ENCODE measurements at places on chromosomes 16 and 17.
A peak's percentile ranks its signal among the peaks of the same experiment; 100 is the strongest.

GRCh38 chr17:45364531-45365390, 47.9 kb upstream of the MAP3K14 start:
- peak; percentile 3 for DNase-seq

DNA sequence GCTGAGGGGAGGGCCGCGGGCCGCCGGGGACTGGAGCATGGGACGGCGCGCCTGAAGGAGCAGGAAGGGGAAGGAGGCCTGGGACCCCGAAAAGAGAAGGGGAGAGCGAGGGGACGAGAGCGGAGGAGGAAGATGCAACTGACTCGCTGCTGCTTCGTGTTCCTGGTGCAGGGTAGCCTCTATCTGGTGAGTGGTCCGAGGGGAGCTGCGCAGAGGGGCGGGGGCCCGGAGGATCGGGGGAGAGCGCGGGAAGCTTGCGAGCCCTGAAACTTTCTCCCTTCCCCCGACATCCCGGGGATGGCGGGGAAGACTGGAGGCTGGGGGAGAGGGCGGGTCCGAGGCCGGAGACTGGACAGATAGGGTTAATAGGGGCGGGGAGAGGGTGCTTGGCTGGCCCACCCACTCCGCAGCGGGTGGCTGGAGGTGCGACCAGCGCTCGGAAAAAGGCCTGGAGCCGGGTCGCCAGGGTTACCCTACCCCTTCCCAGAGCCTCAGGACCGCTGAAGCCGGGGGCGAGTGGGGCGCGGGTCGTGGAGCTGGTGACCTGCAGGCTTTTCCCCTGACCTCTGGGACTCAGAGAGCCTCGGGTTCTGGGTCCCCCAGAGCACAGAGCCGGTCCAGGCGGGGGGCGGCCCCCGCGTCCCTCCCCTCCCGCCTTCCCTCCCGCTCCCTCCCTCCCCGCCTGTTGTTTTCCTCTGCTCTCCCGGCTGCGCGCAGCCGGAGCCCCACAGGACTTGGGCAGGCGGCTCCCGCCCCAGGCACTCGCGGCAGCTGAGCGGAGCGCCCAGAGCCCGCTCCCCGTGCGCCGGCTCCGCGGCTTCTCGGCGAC, 631 bp downstream of the NXPH3 start:
- no peak for DNase-seq

- DNase-seq, result no peak
Observed at GRCh38 chr17:81207610-81208581, 14.9 kb downstream of the CEP131 start.

GRCh38 chr16:85541181-85541580, 71.9 kb upstream of the GSE1 start:
- DNase-seq, result no peak

- no peak for DNase-seq
Observed at GRCh38 chr17:39305978-39306377, 80.2 kb upstream of the STAC2 start.

- no peak for DNase-seq
Observed at GRCh38 chr17:17670701-17671305, 10.5 kb upstream of the RAI1 start.

GRCh38 chr16:47916266-47916665, 239.5 kb downstream of the ABCC12 start:
- DNase-seq, result no peak

GRCh38 chr17:62611728-62612127, 15.7 kb upstream of the MRC2 start:
- no peak for DNase-seq

- peak; percentile 63 for DNase-seq
Observed at GRCh38 chr16:679814-680624, at the start of gene STUB1. STUB1 (plus strand) TSS chr16:680410; CDS start chr16:680526, 116 bp downstream.

GRCh38 chr17:41586863-41587495, at the start of gene KRT14:
KRT14 (minus strand) TSS chr17:41586895; CDS start chr17:41586834, 61 bp downstream.
- DNase-seq, result no peak

DNA sequence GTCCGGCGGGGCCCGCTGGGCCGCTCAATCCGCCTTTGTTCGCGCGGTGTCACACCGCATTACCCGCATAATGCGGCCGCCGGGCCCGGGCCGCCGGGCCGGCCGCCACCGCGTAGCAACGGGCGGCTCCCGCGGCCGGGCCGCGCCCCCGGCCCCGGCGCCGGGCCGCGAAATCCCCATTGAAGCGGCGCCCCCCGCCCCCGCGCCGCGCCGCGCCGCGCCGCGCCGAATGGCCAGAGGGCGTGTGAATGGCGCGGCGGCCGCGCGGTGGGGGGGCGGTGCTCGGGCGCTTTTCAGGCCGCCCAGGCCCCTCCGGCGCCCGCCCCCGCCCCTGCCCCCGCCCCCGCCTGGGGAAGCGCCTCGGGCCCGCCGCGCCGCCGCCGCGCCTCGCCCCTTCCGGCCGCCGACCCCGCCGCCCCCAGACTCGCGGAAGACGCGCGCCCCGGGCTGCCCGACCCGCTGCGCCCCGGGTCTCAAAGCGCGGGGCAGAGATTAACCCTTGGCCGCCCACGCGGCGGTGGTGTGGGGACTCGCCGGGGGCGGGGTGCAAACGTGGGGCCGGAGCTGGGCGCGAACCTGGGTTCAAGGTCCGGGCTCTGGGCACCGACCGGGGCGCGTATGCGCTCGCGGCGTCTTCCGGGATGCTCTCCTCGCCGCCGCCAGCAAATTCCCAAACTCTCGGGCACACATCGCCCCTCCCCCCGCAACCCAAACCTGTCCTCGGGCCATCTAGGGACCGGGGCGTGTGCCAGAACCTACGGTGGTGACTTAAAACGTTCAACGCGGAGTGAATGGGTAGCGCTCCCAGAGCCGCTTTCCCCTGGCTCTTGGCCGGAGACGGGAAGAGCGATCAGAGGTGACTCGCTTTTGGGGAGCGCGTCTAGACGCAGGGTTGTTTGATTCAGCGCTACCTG, 46.7 kb downstream of the WNT3 start:
- no peak for DNase-seq

GRCh38 chr16:50244140-50244503, 22.2 kb upstream of the ADCY7 start:
- no peak for DNase-seq

DNA sequence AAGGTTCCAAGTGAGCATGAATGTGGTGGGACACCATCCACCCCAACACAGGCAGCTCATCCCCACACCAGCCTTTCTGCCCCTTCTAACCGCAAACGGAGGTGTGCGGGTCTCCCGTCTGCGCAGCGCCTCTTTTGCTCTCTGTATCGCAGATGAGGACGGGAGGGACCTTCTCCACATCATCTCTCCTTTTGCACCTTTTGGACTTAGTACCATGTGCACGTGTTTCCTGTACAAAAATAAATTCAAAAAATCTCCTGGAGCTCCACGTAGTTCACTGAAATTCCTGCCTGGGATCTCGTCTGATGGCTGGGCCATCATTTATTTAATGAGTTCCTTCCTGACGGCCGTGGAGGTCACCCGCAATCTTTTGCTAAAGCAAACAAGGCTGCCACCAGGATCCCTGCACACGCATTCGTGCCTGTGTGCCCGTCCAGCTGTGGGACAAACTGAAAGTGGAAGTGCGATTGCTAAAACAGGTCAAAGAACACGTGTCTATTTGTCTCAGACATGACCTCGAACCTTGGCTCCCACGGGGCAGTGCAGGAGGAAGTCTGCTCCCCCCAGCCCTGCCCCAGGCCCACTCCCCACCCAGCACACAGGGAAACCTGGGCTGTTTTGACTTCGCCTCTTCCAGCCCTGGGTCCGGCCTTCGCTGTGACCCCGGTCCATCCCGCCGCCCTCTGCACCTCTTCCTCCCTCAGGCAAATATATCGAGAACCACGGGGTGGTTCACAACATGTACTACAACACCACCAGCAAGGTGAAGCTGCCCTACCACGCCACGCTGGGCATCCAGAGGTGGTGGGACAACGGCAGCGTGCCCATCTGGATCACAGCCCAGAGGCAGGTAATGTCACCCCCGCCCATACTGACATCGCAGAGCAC, 2.3 kb downstream of the ENPP7 start:
- DNase-seq, result no peak

GRCh38 chr17:68169840-68170239, 78.0 kb upstream of the AMZ2 start:
- DNase-seq, result no peak

DNA sequence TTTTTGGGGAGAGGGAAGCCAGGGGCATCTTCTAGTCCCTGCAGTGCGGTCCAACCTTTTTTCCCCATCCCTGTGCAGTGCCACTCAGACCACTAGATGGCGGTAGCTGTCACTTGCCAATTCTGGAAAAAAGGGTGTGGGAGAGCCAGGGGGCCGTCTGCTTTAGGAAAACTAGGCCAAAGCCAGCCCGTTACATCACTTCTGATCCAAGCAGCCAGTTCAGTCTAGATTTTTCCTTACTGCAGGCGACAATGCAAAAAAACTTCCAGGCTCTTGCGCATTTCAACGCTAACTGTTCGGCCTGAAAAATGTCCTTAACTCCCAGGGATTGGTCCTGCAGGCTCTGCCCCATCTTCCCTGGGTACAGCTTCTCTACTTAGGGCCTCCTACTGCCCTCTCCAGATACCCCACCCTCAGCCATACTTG, 69.2 kb upstream of the CES5A start:
- DNase-seq, result peak; percentile 42

DNA sequence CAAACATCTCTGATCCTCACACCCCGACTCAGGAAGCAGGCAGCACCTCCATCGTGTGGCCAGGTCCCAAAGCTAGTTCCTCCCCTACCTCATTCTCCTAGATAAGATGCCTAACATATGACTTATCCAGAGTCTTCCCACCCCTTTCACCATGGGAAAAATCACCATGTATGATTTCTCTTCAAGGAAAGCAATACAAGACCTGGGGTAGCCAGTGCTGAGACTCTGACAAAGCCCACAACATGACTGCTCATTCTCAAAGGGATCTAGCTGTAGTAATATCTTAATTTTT, 45.1 kb downstream of the CMTM4 start:
- DNase-seq, result no peak

DNA sequence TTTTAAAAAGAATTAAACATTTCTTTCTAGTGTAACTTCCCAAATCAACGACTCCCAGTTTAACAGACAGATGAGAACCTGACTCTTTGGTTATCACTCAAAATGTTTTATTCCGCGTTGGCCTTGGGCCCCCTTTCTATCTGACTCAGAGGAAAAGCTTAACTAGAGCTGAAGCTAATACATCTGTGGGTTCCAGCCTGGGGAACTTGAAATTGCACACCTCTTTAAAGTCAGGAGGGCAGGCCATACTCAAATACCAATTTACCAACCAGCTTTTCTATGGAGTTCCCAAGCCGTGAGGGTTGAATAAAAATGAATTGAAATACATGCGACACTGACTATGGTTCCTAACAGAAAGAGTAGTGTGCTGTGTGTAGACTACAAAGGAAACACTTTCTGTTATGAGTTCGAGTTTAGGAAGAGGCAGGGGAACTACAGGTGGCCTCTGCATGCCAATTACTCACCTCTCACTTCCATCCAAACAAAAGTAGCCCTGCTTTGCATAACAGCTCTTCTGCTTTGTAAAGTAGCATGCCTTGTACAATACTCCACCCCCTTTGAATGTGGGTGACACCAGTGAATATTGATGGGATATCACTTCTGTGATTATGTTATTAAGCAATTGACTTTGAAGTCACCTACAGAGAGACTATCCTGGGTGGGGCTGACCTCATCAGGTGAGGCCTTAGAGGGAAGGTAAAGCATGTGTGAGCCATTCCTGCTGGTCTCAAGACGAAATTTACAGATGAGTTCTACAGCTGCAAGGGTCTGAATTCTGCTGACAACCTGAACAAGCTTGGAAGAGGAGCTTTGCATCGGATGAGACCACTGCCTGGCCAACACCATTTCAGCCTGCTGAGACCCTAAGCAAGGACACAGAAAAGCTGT, 92.1 kb downstream of the WDR59 start:
- no peak for DNase-seq

- DNase-seq, result no peak
Observed at GRCh38 chr17:63126607-63127006, 160.6 kb downstream of the TANC2 start.

- no peak for DNase-seq
Observed at GRCh38 chr17:7992516-7992915, 9.9 kb upstream of the GUCY2D start.

DNA sequence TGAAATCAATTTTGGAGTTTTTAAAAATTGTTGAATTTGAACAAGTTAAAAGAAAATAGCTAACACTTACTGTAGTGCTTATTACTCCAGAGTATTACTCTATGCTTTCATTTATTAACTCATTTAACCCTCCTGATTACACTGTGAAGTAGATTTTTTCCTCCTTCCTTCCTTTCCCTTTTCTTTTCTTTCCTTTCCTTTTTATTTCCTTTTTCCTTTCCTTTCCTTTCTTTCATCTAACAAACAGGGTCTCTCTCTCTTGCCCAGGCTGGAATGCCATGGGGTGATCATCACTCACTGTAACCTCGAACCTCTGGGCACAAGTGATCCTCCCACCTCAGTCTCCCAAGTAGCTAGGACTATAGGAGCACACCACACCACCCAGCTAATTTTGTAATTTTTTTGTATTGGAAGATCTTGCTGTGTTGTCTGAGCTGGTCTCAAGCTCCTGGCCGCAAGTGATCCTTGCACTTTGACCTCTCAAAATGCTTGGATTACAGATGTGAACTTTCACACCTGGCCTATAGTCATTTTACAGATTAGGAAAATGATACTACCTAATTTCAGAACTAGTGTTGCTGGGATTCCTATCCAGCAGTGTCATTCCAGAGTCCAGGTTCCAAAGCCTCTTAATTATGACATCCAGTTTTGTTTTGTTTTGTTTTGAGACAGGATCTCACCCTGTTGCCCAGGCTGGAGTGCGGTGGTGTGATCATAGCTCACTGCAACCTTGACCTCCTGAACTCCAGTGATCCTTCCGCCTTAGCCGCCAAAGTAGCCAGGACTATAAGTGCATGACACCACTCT, 59.9 kb downstream of the TAOK1 start:
- DNase-seq, result no peak

DNA sequence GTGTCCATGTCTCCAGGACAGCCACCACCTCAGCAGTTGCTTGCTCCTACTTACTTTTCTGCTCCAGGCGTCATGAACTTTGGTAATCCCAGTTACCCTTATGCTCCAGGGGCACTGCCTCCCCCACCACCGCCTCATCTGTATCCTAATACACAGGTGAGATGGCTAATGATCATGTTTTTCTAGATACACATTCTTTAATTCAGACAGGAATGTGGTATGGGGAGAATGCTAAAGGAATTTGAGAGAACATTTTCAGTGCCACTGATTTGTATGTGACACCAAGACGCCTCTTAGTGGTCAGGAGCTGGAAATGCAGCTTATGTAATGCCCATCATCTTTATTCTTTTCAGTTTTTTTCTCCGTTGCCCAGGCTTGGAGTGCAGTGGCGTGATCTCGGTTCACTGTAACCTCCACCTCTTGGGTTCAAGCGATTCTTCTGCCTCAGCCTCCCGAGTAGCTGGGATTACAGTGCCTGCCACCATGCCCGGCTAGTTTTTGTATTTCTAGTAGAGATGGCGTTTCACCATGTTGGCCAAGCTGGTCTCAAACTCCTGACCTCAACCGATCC, 8.9 kb upstream of the RAPGEFL1 start:
- DNase-seq, result no peak
